ENCODE measurements at places on chromosomes 5 and 9. TPM values are rescaled to one million over a fixed set of nuclear protein-coding genes. Genes with fewer than 3 reads are reported as not detected.

Gene ZCCHC10
- 10.5 TPM for total RNA-seq

Gene SLC4A9
- total RNA-seq, result not detected

- H3K36me3 ChIP-seq, result no peaks in the 10 kb centered on the region
- H3K4me1 ChIP-seq, result peaks cover 2% of the 10 kb centered on the region
- no peak overlapping the region for H3K27ac ChIP-seq
- H3K27me3 ChIP-seq, result no peaks in the 10 kb centered on the region
- DNase-seq, result no peak
Measured at GRCh38 chr9:18294229-18294628, 179.7 kb upstream of the ADAMTSL1 start.

DNA sequence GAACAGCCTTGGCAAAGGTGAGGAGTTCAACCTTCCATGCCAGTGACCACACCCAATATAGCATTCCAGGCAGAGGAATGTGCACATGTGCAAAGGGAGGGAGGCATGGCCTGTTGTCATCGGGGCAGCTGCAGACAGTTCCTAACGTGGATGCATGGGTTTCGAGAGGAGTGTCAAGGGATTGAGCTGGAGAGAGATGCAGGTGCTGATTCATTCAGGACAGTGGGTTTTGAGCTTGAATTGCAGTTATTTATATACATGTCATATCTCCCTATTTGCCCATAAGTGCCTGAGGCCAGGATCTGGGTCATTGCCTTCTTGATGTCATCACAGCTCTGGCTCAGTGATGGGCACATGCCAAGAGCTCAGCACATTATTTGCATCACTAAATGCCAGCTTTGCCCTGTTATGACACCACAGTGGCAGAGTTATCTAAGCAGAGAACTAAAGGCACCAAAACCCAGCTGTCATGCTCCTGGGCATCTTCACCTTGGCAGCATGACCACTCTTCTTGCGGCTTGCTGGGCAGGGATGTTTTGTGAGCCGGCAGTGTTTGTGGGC, 278.0 kb downstream of the NTRK2 start:
- no peaks in the 10 kb centered on the region for H3K4me1 ChIP-seq
- H3K4me3 ChIP-seq, result no peak overlapping the region
- no peaks in the 10 kb centered on the region for H3K36me3 ChIP-seq
- H3K27me3 ChIP-seq, result no peaks in the 10 kb centered on the region
- no peak for DNase-seq

DNA sequence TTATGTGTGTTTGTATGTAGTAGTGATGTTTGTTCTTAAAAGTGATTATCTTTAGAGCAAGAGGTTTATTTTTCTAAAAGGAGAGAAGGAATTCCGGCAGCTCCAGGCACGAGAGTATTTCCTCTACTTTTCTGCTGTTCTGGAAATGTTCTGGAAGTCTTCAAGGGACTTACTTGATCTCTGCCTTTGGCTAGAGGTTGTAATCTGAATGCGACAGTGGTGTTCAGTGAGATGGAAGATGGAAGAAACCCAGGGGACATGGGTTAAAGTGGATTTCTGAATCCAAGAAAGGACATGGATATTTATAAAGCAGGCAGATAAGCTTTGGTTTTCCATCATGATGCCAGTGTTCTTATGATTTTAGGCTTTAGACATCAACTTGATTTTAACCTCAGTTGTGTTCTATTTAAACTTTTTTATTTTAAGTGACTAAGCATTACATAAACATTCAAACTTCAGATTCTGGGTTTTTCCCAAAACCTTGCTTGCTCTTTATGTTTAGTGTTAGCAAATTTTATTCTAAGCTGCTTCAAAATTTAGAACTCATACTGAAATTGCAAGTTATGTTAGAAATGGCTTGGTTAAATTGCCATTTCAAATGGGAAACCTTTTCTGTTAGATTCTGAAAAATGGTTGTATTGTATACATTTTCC, 3.6 kb downstream of the GPR21 start:
- no peak overlapping the region for H3K27ac ChIP-seq
- H3K4me3 ChIP-seq, result no peak overlapping the region
- no peak for DNase-seq
- no peaks in the 10 kb centered on the region for H3K36me3 ChIP-seq

DNA sequence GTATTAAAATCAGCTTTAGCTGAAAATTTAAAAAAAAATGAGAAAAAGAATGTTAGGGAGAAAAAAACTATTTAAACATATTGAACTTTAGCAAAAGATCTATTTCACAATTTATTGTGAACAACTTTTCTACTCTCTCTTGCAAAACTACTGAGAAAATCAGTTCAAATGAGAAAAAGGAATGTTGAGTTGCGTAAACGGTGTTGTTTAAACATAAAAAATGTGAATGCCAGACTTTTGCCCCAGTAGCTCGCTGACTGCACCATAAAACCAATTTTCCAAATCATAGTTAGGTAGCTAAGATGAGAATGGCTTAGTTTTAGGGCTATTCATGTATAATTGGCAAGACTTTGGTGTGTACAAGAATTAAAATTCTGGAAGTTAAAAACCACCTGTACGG, 13.4 kb upstream of the RAD23B start:
- no peak overlapping the region for H3K27ac ChIP-seq
- no peaks in the 10 kb centered on the region for H3K36me3 ChIP-seq
- no peak overlapping the region for H3K4me3 ChIP-seq
- no peaks in the 10 kb centered on the region for H3K27me3 ChIP-seq
- no peak for DNase-seq

GRCh38 chr9:14215614-14216013, 98.3 kb downstream of the NFIB start:
- no peaks in the 10 kb centered on the region for H3K36me3 ChIP-seq
- H3K27ac ChIP-seq, result no peak overlapping the region
- no peak for DNase-seq

GRCh38 chr5:73496984-73497457, 1.2 kb upstream of the BTF3 start:
- no peaks in the 10 kb centered on the region for H3K36me3 ChIP-seq
- H3K27ac ChIP-seq, result no peak overlapping the region
- no peak overlapping the region for H3K4me3 ChIP-seq

- H3K36me3 ChIP-seq, result no peaks in the 10 kb centered on the region
- no peak for DNase-seq
- H3K27me3 ChIP-seq, result no peaks in the 10 kb centered on the region
- H3K4me3 ChIP-seq, result no peak overlapping the region
- H3K27ac ChIP-seq, result no peak overlapping the region
Measured at GRCh38 chr5:157624144-157624543, 28.1 kb downstream of the SOX30 start.
